Right cardiac atrium (tissue), 5 donors: ENCODE measurements at places on chromosomes 2 and 18.
A peak's percentile ranks its signal among the peaks of the same experiment; 100 is the strongest.

DNA sequence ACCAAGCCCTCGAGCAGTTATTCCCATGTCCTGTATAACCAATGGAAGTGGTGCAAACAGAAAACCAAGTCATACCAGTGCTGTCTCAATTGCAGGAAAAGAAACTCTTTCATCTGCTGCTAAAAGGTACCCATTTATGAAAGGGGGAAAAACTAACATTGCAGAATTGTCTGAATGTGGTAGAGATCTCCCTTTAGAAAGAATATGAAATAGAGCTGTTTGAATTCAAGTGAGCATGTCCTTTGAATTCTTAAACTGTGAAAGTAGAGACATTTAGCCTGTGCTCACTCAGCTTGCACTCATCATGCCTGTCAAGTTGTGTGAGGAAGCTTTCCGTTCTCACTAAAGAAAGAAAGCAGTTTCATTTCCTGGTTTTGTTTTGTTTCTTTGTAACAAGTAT lies 87.4 kb downstream of the EML4 start:
- no peak for DNase-seq

GRCh38 chr18:46754661-46755292 lies 2.1 kb downstream of the ST8SIA5 start:
- DNase-seq = no peak

- no peak for DNase-seq
These were observed 1.4 kb downstream of the ARID5A start for GRCh38 chr2:96537734-96538486.

DNA sequence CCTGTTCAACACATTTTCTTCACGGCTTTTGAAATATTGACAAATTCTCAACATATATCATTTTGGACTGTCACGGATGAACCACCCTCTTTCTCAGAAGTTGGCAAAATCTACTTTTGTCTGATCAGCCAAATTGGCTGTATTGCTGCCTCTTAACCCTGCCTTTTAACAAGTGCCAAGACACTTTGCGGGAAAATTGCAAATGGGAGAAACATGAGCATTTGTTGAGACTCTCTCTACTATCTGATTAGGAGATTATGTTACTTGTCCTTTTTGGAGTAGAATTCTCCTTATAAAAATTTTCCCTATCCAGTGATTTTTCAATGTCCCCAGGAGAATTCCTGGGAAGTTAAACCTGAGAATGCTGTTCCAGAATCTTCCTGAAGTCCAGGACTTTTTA lies 256.2 kb upstream of the ZSWIM2 start:
- no peak for DNase-seq

- DNase-seq = no peak
These were observed 165.0 kb downstream of the KLHL29 start for GRCh38 chr2:23549821-23550530.

DNA sequence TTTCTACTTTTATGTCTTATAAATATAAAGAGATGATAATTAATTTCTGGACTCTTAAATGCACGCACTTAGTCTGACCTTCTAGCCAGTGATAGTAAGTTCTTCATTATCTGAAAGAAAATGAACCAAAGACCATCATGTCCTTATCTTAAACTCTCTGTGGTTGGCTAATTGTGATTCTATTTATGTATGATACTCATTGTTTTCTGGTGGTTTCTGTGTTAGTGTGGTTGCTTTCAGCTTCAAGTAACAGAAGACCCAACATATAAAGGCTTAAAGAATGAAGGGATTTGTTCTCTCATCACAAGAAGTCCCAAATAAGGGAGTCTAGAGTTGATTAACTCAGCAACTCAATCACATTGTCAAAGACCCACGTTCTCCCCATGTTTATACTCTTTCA lies 225.2 kb upstream of the TANK start:
- no peak for DNase-seq

- no peak for DNase-seq
These were observed 449.0 kb upstream of the ID2 start for GRCh38 chr2:8232871-8233270.

GRCh38 chr2:162196638-162197037 lies 44.6 kb upstream of the GCG start:
- no peak for DNase-seq

DNA sequence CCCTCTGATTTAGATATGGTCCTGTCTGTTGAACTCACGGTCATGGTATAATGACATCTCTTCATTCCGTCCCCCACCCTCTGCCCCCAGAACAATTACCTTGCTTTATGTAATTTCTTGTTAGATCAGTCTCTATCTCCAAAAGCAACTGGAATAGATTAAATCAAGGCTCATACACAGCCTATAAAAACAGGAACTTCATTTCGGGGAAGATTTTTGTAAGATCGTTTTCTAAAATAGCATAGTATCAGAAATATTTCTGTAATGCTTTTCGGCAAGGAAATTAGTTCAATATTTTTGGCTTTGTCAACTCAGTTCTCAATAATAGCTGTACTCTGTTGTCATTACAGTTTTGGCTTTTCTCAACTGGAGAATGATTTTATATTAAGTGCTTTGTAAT lies 157.2 kb downstream of the FMNL2 start:
- DNase-seq = no peak

DNA sequence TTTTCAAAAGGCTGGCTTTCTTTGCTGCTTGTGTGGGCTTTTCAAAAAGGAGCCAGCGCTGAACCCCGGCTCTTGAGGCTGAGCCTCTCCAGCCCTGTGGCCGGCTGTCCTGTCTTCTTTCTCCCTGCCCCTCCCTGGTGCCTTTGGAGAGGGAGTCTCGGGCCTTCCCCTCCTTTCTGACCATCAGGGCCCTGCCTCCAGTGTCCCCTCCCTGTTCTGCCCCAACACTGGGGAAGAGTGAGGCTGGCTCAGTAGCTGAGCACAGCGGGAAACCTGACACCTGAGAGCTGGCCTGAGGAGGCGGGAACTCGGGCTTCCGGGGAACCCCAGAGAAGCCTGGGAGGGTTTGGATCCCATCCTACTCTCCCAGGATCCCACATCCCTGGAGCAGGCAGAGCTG lies 232.1 kb downstream of the LOXHD1 start:
- DNase-seq = no peak

- no peak for DNase-seq
These were observed 9.0 kb downstream of the CYS1 start for GRCh38 chr2:10071176-10071575.

DNA sequence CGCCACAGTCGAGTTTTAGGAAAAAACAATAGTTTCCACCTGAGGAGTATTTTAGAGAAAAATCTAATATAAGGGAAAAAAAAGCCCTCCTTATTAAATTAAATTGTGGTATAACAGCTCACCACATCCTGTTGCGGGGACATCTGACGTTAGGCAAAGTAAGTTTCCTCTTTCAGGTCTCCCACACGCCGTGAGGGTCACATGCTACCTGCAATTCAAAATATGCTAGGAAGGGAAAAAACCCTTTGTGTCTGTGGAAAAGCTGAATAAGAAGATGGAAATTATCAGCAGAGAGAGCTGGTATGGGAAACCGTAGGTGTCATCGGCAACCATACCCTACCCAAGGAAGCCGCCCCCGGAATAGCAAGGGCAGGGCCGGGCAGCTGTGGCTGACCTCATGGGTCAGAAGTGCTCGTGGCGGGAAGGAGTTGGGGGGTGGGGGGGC lies 128.0 kb downstream of the NFATC1 start:
- no peak for DNase-seq

DNA sequence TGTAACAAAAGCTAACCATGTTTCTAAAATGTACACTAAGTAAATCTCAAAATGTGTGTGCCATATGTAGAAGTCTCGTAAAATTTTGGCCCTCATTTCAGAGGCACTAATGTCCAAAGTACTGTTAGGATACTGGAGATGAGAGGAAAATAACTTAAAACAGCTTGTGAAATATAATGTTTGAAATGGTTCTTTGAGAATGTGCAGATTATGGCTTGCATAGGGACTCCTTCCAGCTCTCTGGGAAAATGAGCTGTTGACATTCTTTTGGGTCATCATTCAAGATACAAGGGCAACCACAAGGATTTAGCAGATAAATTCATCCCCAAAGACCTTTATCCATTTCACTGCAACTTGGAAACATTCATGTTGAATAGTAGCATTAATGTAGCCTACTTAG lies 38.1 kb upstream of the OTX1 start:
- no peak for DNase-seq

GRCh38 chr18:13890761-13891361 lies 24.5 kb downstream of the MC2R start:
- DNase-seq = no peak

DNA sequence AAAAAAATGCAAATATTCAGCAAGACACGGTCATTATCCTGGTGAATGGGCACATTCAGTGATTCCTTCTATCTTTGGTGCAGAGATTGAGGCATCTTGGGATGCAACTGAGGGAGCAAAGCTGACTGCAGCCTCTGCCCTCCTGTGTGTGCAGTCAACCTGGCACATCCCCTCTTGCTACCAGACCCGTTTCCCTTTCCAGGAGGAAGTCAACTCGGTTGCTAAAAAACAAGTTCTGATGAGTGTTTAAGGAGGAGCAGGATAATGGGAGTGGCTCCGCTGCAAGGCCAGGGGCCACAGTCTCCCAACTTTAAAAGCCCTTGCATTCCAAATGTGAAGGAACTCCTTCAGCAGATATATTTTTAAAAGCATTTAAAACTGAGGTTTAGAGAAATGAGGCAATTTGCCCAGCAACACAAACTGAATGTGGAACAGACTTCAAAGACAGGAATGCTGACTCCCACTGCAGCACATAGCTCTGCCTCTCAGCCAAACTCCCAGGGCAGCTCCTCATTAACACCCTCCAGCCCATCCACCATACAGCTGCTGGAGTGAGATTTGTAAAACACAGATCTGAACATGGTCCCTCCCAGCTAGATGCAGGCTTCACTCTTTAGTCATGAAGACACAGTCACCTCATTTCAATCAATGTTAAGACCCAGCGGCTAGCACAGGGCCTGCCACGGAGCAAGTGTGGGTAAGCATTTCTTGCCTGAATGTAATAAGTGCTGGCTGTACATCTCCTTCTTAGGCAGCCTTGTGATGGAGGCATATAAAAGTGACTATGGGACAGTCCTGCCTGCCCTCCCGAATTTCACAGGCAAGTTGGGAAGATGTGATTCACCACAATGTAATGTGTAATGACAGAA lies 54.3 kb downstream of the VSNL1 start:
- DNase-seq = no peak

GRCh38 chr2:218001629-218002028 lies 1.2 kb downstream of the TNS1 start:
- DNase-seq = peak; percentile 32

GRCh38 chr2:25401307-25402026 lies 59.7 kb upstream of the DNMT3A start:
- DNase-seq = no peak

DNA sequence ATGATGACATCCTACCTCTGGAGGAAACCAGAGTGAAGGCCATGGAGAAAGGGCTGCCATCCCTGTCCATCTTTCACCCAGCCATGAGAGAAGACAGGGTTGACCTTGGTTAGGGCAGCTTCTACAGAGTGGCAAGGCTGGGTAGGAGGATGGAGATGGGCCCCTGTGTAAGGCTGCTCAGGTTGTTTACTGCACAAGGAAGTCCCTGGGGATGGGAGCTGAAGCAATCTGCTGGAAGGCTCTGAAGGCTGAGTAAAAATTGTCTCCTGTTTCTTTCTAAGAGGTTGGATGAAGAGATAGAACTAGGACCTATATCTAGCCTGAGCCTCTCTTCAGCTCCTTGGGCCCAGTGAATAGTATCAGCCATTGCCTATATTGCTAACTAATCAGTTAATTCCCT lies 14.4 kb downstream of the ELMOD3 start:
- DNase-seq = no peak

GRCh38 chr2:240596080-240596460 lies 9.5 kb downstream of the CAPN10 start:
- peak; percentile 18 for DNase-seq

GRCh38 chr2:66548422-66548821 lies 113.5 kb downstream of the MEIS1 start:
- DNase-seq = no peak

GRCh38 chr18:59718108-59718463 lies 20.9 kb upstream of the CCBE1 start:
- no peak for DNase-seq

DNA sequence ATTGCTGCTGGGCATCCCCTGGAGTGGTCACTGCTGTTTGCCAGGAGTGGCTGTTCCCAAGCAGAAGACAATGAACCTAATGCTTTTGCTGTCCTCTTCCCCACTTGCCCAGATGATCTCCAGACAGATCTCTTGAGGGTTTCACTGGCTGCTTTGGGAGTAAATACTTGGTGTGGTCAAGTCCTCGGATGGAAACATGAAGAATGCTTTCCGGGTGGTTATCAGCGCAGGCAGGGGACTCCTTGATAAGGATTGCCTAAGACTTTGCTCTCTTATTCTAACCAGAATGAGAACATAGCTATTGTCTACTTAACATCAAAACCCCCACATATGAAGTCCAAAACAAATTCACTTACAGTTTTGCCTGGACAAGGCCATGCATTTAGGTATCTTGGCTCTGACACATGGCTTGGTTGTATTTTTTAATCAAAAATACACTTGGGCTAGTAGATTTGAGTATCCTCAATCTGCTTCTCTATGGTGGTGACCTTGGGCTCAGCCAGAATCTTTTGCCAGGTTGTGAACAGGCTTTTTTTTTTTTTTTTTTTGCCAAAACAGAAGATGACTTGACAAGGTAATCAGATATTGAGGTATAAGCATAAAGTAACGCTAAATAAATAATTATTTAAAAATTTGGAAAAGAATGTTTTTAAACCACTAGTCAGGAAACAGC lies 34.8 kb upstream of the MYO3B start:
- no peak for DNase-seq

- no peak for DNase-seq
These were observed 144.5 kb downstream of the HDAC4 start for GRCh38 chr2:239256350-239256743.

GRCh38 chr2:238158509-238159070 lies at the start of gene ERFE:
TSS of gene ERFE (plus strand) at chr2:238158970. CDS start at chr2:238159008, 38 bp downstream.
- DNase-seq = peak; percentile 69

- DNase-seq = no peak
These were observed 31.1 kb downstream of the DNMT3A start for GRCh38 chr2:25310709-25310964.

GRCh38 chr2:35463805-35464596 lies 891.6 kb upstream of the CRIM1 start:
- no peak for DNase-seq

DNA sequence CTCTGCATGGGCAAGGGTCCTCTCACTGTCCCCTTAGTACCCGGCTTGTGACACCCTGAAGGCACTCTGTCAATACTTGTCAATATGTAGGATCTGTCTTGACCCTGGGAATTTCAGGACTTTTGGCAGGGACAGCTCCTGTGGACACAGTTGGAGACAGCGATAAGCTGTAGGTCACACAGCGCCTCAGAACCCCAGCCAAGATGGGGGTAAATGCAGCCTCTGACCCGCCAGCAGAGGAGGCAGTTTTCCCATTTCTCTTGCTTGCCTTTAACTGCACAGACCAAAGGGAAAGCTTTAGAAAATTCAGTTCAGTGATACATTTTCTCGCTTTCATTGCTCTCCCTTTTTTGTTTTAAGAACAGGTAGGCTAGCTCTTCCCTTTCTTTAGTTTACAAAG lies 54.8 kb upstream of the KLHL29 start:
- no peak for DNase-seq

- no peak for DNase-seq
These were observed 38.5 kb upstream of the ACMSD start for GRCh38 chr2:134799936-134800335.

GRCh38 chr2:69683170-69683971 lies 39.8 kb upstream of the AAK1 start:
- DNase-seq = no peak
